ENCODE measurements at places on chromosomes 1 and 21.

DNA sequence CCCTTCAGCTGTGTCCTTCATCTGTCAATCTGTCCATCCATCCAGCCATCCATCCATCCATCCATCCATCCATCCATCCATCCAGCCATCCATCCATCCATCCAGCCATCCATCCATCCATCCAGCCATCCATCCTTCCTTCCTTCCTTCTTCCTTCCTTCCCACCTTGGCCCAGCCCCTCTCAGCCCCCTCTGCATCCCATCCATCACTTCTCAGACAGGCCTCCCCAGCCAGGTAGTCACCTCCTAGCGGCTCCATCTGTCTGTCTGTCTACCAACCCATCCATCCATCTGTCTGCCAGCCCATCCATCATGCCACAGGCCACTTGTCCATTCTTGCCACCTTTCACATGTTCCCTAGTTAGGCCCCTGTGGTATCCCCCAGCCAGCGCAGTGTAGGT, 10.2 kb upstream of the EPHA2 start:
- DNase-seq = no peak

DNA sequence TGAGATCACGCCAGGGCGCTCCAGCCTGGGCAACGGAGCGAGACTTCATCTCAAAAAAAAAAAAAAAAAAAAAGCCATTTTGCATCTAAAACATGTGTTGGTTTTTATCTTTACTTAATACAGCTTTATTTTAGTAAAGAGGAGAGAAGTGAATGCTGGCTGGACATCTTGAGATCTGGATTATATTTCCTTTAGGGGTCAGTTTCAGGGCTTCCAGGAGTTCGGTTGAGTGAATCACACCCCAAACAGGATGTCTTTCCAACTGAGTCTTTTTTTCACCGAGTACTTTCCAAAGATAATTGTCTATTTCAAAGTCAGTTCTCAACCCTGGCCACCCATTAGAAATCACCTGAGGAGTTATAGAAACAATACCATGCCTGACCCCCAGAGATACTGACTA, 16.6 kb upstream of the IPP start:
- DNase-seq = no peak

DNA sequence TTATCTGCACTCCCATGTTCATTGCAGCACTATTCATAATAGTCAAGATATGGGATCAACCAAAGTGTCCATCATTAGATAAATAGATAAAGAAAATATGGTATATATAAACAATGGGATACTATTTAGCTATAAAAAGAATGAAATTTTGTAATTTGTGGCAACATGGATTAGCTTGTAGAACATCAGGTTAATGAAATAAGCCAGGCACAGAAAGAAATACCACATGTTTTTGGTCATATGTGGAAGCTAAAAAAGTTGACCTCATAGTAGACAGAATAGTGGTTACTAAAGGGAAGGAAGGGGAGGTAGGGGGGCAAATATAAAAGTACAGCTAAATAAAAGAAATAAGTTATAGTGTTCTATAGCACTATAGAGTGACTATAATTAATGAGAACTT, 68.5 kb downstream of the SCMH1 start:
- no peak for DNase-seq

GRCh38 chr1:66364578-66365391, 169.2 kb upstream of the SGIP1 start:
- DNase-seq = no peak

- no peak for DNase-seq
These were observed 102.3 kb downstream of the TMEM53 start for GRCh38 chr1:44571712-44572571.

DNA sequence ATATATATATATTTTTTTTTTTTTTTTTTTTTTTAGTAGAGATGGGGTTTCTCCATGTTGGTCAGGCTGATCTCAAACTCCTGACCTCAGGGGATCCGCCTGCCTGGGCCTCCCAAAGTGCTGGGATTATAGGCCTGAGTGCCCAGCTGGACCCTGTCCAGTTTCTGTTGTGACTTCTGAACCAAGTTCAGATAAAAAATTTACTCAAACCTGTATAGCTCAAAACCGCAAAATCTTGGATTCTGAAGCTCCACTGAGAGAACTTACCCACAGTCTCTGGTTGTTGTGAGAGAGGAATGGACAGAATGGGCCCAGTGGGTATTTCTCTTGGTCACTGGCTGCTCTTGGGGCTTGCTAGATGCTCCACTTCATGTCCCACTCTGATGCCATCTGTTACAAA, 76.4 kb downstream of the HS2ST1 start:
- DNase-seq = no peak

DNA sequence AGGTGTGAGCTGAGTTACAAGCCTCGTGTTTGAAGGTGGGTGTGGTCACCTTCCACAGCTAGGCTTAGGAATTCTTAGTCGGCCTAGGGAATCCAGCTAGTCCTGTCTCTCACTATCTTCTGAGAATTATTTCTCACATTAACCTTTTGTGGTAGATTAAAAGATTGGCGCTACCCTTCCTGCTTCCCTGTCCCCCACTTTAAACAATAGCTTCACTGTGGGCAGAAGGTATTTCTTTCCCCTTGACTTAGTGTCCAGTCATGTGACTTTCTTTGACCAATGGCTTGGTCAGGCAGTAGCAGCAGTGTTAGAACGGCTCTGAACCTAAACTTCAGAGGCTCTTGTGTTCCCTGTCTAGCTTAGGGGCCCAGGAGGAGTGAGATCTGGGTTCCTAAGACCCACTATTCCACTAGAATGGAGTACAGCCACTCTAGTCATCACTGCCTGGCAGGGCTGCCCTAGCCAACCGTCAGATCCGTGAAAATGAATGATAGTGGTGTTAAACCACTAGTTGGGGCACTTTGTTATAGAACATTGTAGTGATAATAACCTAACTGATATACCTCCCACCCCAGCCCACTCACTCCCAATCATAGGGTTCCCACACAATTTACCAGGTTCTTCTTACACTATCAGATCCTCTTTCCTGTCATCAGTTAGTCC, 13.9 kb upstream of the C1orf141 start:
- DNase-seq = no peak

DNA sequence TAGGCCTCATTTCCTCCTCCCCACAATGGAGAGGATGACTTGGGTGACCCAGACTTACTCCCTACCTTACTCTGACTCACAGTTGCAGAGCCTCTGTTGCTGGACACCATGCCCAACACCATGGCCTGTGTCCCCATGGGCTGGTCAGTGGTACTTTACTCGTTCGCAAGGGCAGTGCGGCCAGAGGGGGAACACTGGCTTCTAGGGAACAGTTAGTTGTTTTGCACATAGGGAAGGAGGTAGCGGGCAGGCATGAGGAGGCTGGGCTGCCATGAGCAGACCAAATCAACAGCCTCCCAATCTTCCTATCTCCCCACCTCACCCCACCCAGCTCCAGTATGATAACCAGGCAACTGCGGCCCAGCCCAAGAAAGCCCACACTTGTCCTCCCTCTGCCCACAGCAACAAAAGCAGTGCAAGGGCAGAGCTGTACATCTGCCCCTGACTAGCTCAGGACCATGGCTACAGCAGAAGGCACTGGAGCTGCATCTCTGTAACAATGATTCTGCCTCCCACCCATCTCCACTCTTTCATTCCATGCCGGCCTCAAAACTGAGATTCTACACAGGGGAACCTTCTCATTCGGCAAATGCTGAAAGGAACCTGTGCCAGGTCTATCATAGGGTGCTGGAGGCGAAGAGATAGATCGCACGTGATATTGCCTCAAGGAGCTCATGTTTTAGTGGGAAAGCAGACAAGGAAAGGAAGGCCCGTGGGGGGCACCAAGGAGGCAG, 18.6 kb downstream of the TAL1 start:
- DNase-seq = no peak

DNA sequence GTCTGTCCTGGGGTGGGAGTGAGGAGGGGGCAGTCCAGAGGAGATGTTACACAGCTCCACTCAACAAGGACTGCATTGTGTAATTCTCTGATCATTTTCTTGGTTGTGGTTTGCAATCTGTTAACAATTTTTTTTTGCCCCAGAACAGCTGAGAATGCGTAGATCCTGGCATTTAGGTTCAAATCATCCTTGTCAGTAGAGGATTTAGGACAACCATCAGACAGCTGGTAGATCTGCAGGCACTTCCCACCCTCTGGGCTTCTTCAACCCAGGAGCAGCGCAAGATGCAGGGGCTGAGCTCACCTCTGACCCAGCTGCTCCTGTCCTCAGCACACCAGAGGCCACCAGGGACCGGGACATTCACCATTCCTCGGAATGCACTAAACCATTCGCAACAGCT, 13.5 kb downstream of the BCAR3 start:
- DNase-seq = no peak

DNA sequence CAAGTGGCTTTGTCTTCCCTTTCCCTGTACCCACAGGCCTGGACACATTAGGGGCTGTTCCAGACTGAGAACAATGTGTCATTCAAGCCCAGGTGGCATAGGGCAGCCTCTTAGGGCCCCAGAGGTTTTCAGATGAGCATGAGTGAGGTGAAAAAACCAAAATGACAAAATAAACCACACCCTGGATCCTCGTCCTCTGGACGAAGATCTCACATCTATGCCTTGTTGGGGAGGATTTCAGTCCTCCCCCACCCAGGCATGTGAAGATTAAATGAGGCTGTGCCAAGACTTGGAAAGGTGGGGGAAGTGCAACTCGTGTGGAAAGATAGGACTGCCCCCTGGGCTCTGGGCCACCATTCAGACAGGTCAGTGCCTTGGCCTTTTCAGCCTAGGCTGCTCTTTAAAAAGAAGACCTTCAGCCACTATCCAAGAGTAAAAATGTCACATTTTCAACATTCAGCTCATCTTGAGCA, 32.8 kb upstream of the IL19 start:
- no peak for DNase-seq

DNA sequence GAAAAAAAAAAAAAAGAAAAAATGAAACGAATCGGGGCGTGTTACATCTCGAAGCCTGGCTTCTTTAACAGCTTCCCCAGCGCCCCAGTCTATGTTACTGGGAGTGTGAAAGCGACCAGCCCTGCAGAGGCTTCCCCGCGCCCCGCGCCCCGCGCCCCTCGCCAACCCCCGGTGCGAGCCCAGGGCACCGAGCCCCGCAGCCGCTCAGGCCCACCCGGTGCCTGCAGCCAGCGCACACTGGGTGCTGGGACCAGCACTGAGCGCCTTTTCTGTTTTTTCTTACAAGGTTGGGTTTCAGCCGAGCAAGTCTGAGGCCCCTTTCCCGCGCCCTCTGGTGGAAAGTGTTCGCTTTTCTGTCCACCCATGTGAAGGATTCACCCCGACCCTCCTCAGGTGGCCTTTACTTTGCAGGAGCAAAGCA, 42.1 kb upstream of the ZNF496 start:
- DNase-seq = no peak

GRCh38 chr1:84936116-84936810, 43.3 kb upstream of the LPAR3 start:
- no peak for DNase-seq

DNA sequence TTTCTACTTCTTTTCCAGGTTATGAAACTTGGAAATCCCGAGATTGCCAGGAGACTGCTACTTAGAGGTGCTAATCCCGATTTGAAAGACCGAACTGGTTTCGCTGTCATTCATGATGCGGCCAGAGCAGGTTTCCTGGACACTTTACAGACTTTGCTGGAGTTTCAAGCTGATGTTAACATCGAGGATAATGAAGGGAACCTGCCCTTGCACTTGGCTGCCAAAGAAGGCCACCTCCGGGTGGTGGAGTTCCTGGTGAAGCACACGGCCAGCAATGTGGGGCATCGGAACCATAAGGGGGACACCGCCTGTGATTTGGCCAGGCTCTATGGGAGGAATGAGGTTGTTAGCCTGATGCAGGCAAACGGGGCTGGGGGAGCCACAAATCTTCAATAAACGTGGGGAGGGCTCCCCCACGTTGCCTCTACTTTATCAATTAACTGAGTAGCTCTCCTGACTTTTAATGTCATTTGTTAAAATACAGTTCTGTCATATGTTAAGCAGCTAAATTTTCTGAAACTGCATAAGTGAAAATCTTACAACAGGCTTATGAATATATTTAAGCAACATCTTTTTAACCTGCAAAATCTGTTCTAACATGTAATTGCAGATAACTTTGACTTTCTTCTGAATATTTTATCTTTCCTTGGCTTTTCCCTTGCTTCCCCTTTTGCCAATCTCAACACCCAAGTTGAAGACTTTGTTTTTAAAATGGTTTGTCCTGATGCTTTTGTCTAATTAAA, 4.0 kb downstream of the CDKN2C start:
- DNase-seq = no peak

- DNase-seq = no peak
These were observed 21.9 kb downstream of the PODN start for GRCh38 chr1:53083636-53084588.

DNA sequence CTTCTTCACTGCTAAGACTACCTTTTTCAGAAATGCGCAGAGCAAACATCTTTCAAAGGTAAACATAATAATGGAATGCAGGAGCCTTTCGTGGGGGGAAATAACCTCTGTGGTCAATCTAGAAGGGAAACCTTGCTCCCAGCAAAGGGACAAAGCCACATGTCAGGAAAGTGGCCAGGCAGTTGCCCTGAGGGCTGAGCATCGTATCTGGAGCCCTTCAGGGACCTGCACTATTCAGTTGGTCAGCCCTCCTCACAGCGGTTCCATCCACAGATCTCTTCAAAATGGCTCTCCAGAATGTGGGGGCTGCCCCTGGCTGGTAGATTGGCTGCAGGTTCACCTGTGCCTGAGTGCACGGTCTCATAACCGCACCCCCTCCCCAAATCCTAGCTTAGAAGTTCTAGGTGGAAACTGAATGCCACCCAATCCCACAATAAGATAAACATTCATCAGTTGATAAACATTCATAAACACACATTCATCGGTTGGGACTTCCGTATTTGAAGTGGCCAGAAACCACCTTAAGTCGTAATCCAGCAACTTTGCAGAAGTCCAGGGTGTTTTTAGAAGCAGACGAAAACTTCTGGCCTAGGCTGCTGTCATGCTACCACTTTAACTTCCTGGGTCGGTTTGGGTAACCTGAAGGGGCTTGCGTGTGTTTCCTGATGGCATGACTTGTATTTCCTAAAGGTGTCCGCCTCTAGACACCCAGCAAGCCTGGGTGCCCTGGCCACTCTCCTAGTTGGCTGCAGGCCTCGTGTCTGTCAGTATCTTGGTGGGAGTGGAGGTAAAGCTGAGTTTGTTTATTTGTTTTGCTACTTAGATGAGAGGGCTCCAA, 50.5 kb downstream of the RASSF5 start:
- DNase-seq = no peak

DNA sequence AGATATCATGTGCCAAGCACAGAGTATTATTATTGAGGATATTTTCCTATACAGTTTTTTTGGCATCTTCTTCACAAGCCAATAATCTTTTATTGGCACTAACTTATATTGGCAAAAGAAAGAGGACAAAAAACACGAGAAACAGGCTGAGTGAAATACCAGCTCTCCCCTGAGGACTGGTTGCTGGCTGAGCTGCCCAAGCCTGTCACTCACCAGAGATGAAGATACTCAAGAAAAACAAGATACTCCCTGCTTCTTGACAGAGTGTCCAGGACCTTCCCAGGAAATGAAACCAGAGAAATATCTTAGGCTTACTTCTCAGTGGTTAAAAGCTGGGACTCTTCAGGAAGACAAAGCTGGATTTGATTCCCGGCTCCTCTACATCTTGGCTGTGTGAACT, 35.9 kb upstream of the ATP1B1 start:
- DNase-seq = no peak

GRCh38 chr1:18950401-18951026, 6.0 kb downstream of the IFFO2 start:
- DNase-seq = no peak

All from cortex of kidney (tissue), 1 donor.